ENCODE measurements at places on chromosomes 12 and 14.

- DNase-seq = no peak
Observed at GRCh38 chr14:94139421-94139820, 10.0 kb upstream of the IFI27L2 start.

GRCh38 chr12:45774508-45775162 is 45.1 kb downstream of the ARID2 start:
- DNase-seq = no peak

- no peak for DNase-seq
Observed at GRCh38 chr12:105355752-105356151, 25.3 kb downstream of the C12orf75 start.

DNA sequence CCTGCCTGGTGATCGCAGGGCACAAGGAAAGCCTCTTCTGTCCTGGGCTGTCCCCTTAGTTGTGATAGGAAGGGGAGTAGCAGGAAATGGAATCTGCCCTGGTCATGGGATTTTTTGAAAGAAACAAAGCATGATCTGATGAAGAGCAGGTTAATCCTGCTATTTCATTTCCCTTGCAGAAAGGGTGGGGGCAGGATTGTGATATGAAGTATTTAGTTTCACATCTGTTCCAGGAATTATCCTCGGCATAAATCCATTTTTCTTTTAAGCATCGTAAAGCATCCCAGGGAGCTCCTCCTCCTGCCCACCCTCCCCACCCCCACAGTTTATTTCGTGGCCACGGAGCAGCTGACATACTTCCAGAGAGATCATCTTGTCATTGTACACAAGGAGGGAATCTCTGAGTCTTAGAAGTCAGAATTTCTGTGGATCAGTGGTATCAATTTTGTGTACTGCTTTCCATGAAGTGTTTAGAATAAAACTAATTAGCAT is 53.1 kb downstream of the TGFB3 start:
- no peak for DNase-seq

- no peak for DNase-seq
Observed at GRCh38 chr12:117130801-117131200, 31.6 kb upstream of the TESC start.

DNA sequence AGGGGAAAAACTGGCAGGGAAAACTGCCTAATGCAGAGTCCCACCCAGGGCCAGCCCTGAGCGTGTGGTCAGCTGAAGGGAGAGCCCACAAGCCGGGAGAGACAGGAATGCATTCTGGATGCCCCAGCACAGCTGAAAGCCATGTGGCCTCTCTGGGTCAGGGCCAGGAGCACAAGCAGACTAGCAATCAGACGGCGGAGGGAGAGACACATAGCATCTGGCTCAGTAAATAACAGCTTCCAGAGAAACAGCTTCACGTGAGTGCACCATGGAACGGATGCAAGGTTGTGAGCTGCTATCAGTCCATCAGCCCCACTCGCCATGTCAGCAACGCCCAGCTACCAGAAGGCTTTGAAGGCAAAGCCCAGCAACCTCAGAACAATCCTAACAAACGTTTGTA is 28.2 kb upstream of the TMEM106C start:
- DNase-seq = no peak

GRCh38 chr14:56874375-56874774 is 64.1 kb upstream of the OTX2 start:
- DNase-seq = no peak

DNA sequence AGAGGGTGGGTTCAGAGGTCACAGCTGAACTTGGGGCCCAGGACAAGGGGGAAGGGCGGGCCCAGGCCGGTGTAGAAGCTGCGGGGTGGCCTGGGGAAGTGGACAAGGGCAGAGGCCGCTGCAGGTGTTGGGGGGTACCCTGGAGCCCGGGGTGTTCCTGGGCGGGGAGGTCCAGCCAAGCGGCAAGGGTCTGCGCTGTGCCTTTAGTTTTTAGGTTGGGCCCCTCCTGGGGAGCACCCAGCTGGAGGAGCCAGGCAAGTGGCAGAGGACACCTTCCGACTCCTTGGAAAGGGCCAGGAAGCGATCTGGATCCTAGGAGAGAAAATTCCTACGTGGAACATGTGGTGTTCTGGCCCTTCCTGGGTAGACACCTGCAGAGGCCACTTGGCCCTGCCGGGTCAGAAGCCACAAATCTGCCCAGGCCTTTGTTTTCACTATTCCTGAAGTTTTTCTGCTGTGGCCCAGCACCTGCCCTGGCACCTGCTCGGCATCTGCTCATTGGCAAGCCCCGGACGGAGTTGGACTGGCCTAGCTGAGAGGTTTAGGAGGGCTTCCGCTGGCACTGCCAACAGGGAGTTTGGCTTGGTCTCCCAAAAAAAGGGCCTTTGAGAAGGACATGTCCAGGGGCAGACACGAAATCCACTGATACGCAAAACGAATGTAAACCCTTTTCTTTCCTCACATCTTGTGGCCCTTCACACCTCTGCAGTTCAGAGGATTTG is 61.1 kb downstream of the SMUG1 start:
- no peak for DNase-seq

DNA sequence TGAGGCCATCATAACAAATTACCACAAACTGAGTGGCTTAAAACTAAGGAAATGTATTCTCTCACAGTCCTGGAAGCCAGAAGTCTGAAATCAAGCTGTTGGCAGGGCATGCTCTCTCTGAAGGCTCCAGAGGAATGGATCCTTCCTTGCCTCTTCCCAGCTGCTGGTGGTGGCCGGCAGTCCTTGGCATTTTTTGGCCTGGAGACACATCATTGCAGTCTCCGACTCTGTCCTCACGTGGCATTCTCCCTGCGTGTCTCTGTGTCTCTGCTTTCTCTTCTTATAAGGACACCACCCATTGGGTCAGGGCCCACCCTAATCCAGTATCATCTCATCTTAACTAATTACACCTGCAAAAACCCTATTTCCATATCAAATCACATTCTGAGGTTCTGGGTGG is 206.1 kb downstream of the SLC41A2 start:
- DNase-seq = no peak

GRCh38 chr14:75301666-75302325 is 23.2 kb downstream of the FOS start:
- DNase-seq = peak; percentile 54

DNA sequence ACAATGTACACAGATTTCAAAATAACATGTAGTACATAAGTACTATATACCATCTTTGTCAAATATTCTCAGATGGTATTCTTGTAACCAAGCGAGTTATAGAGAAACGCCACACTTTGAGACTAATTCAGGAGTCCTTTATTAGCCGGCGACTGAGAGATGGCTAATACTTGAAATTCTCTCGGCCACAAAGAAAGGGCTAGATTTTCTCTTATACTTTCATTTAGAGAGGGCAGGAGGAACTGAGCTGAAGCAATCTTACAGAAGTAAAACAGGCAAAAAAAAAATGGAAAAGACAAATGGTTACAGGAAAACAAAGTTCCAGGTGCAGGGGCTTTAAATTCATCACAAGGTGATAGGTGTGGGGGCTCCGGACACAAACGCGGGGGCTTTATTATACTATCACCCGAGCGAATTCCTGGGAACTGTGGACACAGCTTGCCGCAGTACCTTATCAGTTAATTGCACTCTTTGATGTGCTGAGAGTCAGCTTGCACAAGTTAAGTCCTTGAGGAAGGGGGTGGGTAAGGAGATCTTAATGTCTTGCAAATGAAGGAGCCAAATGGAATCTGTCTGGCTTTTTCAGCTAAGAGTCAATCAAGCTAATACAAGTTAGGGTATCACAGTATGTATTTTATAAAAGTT is 382.3 kb downstream of the KCNH5 start:
- no peak for DNase-seq

DNA sequence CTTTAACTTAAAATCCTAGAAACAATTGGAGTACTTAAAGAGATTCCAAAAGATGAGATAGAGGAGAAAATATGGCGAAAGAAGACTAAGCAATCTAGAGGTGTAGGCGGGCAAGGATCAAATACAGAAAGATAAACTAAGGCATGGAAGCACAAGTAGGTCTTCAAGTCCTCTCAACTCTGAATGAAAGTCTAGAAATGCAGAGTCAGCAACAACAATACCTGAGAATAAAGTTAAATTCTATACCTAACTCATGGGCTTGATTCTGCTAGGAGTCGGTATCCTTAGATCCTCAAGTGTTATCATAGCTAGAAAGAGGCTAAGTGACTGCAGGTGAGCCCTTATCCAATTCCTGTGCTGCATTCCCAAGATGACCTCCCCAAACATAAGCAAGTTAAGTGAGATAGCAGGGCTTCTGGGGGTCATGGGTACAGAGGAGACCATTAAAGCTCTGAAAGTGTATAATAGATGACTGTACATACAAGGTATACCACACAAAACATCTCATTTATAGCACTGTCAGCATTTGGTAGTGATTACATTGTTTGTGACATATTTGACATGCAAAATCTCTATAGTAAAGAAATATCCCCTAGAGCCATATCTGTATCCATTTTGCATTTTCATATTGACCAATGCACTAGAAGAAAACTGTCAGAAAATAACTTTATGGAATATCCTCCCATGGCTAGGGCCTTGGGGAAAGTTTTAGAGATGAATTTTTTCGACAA is 82.5 kb upstream of the ARID2 start:
- DNase-seq = no peak

GRCh38 chr12:46920499-46920898 is 94.7 kb upstream of the SLC38A4 start:
- no peak for DNase-seq

DNA sequence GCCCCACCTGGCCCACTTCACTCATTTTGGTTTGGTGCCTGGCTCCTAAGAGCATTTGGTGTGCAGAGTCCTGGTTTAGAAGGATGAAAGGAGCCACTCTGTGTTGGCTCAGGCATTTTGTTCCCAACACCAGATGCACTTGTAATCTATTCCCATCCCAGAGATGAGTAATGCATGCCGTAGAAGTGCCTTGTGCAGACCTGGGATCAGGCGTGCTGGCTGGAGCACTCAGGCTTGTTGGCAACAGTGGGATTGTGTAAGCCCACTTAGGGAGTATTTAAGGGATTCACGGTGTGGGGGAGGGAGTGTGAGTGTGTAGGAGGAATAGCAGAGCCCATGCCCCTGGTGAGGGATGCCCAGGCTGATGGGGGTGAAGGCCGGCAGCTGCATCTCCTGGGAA is 501.5 kb upstream of the TBX3 start:
- DNase-seq = no peak

GRCh38 chr12:89393551-89394121 is 41.3 kb upstream of the DUSP6 start:
- DNase-seq = no peak

GRCh38 chr12:24944601-24944975 is 4.3 kb downstream of the BCAT1 start:
- DNase-seq = no peak

- no peak for DNase-seq
Observed at GRCh38 chr14:61229981-61230380, 51.2 kb downstream of the TMEM30B start.

DNA sequence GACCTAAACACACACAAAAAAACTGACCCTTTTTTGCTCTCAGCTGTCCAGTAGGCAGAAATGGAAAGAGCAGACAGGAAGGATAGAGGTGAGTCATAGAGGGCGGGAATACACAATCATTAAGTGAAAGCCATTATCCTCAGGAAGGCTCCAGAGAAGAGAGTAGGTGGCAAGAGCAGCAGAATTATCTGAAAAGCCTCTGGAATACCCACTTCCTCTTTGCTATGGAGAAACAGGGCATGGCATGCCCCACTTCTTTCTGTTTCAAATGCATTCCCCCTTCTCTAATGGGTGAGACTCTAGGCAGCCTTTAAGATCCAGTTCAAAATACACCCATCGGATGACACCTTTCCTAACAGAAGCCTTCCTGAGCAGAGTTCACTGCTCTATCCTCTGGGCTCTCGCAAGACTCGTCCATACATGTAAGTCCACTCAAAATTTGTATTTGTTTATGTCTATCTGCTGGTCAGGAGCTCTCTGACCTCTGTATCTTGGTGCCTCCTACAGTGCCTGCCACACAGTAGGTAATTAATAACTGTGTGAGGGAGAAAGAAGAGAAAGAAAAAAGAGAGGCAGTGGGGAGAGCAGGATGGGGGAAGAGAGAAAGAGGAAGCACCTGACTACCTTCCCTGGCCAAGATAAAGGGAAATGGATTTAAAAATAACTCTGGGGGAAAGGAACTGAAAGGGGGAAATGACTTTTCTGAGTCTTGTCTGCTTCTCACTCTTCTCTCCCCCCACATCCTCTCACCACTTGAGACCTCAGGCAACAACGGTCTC is 8.5 kb downstream of the KLHL33 start:
- no peak for DNase-seq

- no peak for DNase-seq
Observed at GRCh38 chr12:69437073-69437472, 33.1 kb upstream of the FRS2 start.

DNA sequence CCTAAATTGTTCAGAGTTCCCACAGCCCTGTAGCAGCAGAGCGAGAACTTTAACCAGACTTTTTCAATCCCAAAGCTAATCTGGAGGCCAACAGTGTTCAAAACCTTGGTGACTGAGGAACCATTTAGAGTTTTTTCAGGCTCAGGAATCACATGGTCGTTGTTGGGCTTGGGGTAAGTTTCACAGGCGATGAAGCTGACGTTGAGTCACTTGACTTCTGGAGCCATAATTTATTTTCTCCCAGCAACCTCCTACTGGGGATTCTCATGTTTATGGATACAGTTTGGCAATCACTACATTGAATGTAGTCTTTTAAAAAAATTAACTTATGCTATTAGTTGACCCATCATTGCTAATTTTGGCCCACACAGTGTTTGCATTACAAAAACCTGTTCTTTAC is 34.5 kb downstream of the SSPN start:
- DNase-seq = no peak

GRCh38 chr12:30439201-30439600 is 256.5 kb downstream of the IPO8 start:
- DNase-seq = no peak

DNA sequence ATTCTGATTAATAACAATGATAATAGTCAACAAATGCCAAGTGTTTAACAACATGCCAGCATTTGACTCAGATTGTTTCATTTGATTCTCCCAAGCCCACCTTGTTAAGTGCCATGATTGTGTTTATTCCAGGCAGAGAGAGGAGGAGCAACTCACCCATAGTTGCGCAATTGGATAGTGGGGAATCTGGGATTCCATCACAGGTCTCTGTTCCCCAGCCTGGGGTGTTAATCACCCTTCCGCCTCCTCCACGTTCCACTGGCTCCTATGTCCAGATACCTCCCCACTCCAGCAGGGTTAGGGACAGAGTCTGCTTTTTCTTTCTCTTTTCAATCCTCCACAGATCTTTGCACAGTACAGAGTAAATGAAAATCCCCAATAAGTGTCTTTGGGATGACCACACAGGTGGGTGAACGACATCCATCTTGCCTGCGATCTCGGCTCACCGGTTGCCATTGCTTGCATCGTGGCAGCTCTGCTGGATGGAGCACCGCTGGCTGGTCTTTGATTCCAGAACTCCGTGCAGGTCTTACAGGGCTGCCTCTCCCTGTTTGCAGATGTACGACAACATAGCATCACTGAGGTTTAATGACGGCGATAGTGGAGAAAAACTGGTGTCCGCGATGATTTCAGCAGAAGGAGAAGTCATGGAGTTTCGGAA is 78.8 kb downstream of the DNAH10 start:
- no peak for DNase-seq

DNA sequence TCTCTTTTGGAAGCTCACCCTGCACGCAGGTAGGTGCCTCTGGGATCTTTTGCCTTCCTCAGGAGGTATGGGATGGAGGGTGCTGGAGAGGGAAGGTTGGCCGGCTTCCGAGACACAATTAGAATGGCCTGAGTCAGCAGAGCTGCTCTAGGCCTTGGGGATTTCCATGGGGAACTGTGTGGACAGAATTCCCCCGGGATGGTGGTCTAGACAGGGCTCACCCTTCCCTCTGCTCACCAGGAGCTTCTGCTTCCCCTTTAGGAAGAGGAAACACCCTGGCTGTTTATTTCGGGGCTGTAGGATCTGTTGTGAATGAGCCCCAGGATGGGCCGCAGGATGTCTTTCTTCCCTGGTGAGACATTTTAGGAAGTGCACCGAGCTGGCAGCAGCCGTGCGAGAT is 43.7 kb upstream of the TMED10 start:
- no peak for DNase-seq
